ENCODE measurements at places on chromosomes 1 and 21. TPM values are rescaled to one million over a fixed set of nuclear protein-coding genes. Genes with fewer than 3 reads are reported as not detected.

The LRRC39 gene
- total RNA-seq = 0.24 TPM

- H3K4me3 ChIP-seq = peak overlapping the region; percentile 78
- DNase-seq = peak; percentile 83
- H3K36me3 ChIP-seq = peaks cover 17% of the 10 kb centered on the region
- H3K27ac ChIP-seq = no peak overlapping the region
These were observed 836 bp upstream of the FBLIM1 start for GRCh38 chr1:15757575-15758342.

- no peak overlapping the region for H3K27ac ChIP-seq
- H3K27me3 ChIP-seq = peaks cover 51% of the 10 kb centered on the region
- H3K4me3 ChIP-seq = no peak overlapping the region
- DNase-seq = no peak
These were observed 10.5 kb upstream of the ARF1 start for GRCh38 chr1:228071839-228072657.

GRCh38 chr1:95221306-95221705, 12.7 kb upstream of the RWDD3 start:
- H3K4me3 ChIP-seq = no peak overlapping the region
- H3K27ac ChIP-seq = no peak overlapping the region
- no peaks in the 10 kb centered on the region for H3K36me3 ChIP-seq

GRCh38 chr1:55305735-55306134, 90.6 kb upstream of the USP24 start:
- peaks cover 11% of the 10 kb centered on the region for H3K4me1 ChIP-seq
- no peak overlapping the region for H3K27ac ChIP-seq
- no peak overlapping the region for H3K4me3 ChIP-seq
- peaks cover 18% of the 10 kb centered on the region for H3K27me3 ChIP-seq
- no peaks in the 10 kb centered on the region for H3K36me3 ChIP-seq

DNA sequence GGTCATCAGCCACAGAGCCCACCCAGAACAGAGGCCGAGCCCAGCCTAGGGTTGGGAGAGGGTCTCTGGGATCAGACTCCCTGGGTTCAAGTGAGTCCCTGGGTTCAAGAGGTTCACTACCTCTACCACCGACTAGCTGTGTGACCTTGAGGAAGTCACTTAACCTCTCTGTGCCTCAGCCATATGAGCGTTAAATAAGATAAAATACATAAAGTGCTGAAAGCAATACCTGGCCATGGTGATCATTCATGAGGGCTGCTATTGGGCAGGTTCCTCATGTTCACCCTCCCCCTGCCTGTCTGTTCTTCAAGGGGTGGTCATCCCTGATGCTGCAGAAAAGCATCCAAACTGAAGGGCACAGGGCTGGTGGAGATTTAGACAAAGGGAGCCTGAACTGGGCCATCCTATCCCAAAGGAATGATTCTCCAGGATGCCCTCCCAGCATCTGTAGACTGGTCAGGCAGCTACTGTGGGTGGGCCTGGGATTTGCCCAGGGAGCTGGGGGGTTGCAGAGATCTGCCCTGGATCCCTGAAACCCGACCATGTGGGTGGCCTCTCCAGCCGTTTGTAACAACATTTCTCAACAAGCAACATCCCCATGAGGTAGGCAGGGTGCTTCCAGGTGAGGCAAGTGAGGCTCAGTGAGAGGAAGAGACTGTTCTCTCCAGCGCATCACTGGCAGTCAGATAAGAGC, 196.6 kb downstream of the MATN1 start:
- H3K27me3 ChIP-seq = no peaks in the 10 kb centered on the region
- no peak overlapping the region for H3K4me3 ChIP-seq
- DNase-seq = no peak
- no peaks in the 10 kb centered on the region for H3K4me1 ChIP-seq
- H3K27ac ChIP-seq = no peak overlapping the region

DNA sequence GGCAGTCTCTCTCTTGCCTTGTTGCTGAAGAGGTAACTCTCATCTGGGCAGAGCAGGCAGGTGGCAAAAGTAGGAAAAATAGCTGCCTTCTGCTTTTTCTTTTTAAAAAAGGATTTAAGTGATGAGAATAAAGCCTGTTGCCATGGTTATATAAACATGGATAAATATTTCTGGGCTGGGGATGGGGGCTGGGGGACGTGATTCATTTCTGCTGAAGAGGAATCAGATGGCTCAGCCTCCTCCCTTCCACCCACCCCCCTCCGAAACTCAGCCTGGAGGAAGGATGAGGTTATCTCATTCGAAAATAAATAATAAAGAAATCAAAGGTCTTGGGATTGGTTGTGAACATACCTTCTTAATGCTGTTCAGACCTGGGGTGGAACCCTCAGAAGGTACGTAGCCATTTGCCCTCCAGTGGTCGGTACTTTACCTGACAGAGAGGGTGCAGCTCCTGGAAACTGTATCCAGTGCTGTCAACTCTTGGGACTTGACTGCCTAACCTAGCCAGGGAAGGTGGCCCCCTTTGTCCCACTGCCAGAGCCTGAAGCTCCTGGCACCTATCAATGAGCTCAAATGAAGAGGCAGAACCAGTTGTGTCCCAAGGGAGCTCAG, 3.8 kb upstream of the INKA2 start:
- H3K27ac ChIP-seq = no peak overlapping the region
- no peaks in the 10 kb centered on the region for H3K36me3 ChIP-seq
- peaks cover 28% of the 10 kb centered on the region for H3K27me3 ChIP-seq
- no peak overlapping the region for H3K4me3 ChIP-seq

- H3K27ac ChIP-seq = peak overlapping the region; percentile 71
- no peaks in the 10 kb centered on the region for H3K36me3 ChIP-seq
- H3K27me3 ChIP-seq = no peaks in the 10 kb centered on the region
- H3K4me3 ChIP-seq = no peak overlapping the region
- peaks cover 11% of the 10 kb centered on the region for H3K4me1 ChIP-seq
These were observed 33.8 kb downstream of the PEX14 start for GRCh38 chr1:10508511-10508951.
